ENCODE measurements at places on chromosomes 3 and 15. TPM values are rescaled to one million over a fixed set of nuclear protein-coding genes. Genes with fewer than 3 reads are reported as not detected.

GABRR3 gene
- not detected for total RNA-seq

GOLGA8H gene
- total RNA-seq: 1.1 TPM

TMOD3 gene
- total RNA-seq: 21.4 TPM

IL17RD gene
- 7.7 TPM for total RNA-seq

All from heart left ventricle (tissue), 16 donors.